ENCODE measurements at places on chromosomes 7 and 10. TPM values are rescaled to one million over a fixed set of nuclear protein-coding genes. Genes with fewer than 3 reads are reported as not detected.

DNA sequence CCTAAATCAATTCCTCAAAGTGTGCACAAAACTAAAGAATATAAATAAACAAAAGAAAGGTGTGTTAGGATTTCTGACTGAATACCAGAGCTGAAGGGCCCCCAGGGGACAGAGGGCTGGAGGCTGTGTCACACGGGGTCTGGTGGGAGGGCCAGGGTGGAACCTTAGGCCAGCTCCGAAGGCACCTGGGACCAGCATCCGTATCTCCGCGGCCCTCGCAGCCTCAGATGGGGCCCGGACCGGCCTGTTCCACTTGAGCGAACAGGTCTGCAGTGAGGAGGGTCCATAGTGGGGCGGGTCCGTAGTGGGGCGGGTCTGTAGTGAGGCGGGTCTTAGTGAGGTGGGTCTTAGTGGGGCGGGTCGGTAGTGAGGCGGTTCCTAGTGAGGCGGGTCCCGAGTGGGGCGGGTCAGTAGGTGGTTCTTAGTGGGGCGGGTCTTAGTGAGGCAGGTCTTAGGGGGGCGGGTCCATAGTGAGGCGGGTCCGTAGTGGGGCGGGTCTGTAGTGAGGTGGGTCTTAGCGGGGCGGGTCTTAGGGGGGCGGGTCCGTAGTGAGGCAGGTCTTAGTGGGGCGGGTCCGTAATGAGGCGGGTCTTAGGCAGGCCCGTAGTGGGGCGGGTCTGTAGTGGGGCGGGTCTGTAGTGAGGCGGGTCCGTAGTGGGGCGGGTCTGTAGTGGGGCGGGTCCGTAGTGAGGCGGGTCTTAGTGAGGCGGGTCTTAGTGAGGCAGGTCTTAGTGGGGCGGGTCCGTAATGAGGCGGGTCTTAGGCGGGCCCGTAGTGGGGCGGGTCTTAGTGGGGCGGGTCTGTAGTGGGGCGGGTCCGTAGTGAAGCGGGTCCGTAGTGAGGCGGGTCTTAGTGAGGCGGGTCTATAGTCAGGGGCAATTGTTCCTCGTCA lies 15.1 kb downstream of the GPR146 start:
- peaks cover 10% of the 10 kb centered on the region for H3K36me3 ChIP-seq
- H3K4me3 ChIP-seq = peak overlapping the region; percentile 24
- no peak for DNase-seq
- no peaks in the 10 kb centered on the region for H3K4me1 ChIP-seq
- no peaks in the 10 kb centered on the region for H3K27me3 ChIP-seq
- H3K27ac ChIP-seq = peak overlapping the region; percentile 73

DNA sequence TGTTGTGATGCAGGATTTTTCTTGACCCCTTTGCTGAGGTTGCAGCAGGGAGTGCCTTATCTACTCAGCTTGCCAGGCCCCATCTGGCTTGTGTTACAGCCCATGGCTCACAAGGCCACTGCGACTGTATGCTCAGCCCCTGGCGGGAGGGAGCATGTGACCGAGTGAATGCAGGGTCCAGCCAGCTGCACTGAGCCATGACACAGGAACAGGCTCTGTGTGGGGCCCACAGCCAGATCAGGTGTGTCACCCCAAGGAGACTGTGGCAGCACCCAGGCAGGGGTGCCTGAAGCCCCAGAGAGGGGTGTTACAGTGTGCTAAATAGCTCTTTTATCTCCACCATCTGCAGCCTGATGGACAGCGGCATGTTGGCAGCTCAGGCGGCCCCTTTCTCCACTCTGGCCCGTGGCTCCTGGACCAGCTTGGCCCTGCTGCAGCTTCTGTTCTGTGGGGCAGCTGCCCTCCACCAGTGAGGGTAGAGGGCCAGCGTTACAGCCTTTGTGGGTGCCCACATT lies 2.6 kb upstream of the PCBD1 start:
- no peaks in the 10 kb centered on the region for H3K27me3 ChIP-seq
- no peak for DNase-seq
- no peaks in the 10 kb centered on the region for H3K36me3 ChIP-seq
- no peak overlapping the region for H3K4me3 ChIP-seq
- peaks cover 22% of the 10 kb centered on the region for H3K4me1 ChIP-seq

DNA sequence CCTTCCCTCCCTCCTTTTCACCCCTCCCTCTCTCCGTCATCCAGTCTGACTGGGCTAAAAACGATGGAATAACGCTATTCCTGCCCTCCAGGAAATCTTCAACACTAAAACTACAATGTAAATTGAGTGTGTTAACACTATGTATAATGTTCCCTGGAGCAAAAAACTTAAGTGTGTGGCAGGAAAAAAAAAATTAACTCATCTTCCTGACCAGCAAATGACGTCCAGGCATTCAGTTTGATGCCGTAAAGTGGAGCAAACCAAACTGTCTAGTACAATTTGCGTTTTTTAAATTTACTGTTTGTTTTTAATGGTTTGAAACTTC lies 545 bp upstream of the MTPN start:
- no peaks in the 10 kb centered on the region for H3K27me3 ChIP-seq
- no peak for DNase-seq
- peaks cover 54% of the 10 kb centered on the region for H3K4me1 ChIP-seq
- H3K36me3 ChIP-seq = no peaks in the 10 kb centered on the region
- peak overlapping the region; percentile 90 for H3K27ac ChIP-seq

DNA sequence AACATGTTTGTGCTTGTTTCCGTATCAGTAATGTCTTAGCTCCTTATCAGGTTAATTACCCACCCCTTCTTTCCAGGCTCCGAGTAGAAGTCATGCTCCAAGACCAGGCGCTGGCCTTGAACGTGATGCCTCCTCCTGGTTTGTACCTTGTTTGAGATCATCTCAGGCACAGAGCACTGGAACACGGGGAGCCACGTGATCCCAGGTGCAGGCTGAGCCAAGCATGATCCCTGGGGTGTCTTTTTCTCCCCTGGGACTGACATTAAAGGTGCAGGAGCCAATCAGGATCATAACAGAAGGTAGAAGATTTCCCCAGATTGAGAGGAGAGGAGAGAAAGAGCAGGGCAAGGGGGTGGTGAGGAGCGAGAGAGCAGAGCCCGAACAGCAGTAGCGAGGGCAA lies 626.1 kb upstream of the GALNT17 start:
- H3K4me1 ChIP-seq = peaks cover 7% of the 10 kb centered on the region
- H3K4me3 ChIP-seq = no peak overlapping the region
- no peak overlapping the region for H3K27ac ChIP-seq
- H3K27me3 ChIP-seq = no peaks in the 10 kb centered on the region
- no peak for DNase-seq

DNA sequence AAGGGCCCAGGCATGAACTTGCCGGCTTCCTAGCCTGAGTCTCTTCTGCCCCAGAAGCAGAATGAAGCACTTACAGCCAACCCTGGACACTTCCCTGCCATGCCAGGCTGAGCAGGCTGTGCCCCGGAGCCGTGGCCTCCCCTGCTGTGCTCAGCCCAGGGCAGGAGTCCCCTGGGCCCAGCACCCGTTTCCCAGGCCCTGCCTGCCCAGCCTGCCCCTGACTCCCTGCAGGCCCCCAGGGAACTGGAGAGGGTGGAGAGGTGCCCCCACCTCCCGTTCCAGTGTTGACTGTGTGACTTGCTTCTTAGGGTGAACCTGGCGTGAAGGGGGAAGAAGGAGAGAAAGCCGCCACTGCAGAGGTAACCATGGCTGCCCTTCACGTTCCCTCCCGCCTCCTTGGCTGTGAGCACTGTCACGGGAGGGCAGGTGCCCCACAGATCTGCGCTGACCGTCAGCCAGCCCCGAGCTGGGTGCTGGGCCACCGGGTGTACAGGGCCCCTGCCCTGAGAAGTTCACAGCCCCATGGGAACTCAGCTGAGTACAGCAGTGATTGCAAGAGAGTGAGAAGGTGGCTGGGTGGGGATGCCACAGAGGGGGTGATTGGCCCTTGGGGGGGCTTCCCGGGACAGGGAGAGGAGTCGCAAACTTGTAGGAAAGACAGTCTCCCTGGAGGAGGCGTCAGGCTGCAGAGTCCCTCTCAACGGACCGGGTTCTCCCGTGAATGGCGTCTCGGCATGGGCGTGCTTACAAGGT lies 75.9 kb downstream of the MYL10 start:
- H3K27ac ChIP-seq = no peak overlapping the region
- H3K4me3 ChIP-seq = no peak overlapping the region
- no peak for DNase-seq
- no peaks in the 10 kb centered on the region for H3K4me1 ChIP-seq
- no peaks in the 10 kb centered on the region for H3K27me3 ChIP-seq

DNA sequence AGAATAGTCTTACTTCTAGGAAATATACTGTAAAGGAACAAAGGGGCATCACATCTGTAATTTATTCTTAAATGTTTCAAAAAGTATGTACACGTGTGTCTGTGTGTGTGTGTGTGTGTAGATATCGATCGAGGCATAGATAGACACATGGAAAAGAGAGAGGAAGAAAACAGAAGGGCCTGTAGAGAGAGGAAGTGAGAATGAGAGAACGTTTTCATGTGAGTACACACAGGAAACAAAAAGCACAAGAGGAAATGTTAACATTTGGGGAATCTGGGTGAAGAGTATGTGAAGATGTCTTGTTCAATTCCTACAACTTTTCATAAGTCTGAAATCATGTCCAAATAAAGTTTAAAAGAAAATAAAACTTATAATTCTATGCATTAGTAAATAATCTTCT lies 286.5 kb upstream of the SORCS1 start:
- H3K4me3 ChIP-seq = no peak overlapping the region
- no peak for DNase-seq
- no peak overlapping the region for H3K27ac ChIP-seq
- H3K27me3 ChIP-seq = no peaks in the 10 kb centered on the region

- H3K27me3 ChIP-seq = no peaks in the 10 kb centered on the region
- no peak for DNase-seq
- no peaks in the 10 kb centered on the region for H3K36me3 ChIP-seq
- H3K4me3 ChIP-seq = no peak overlapping the region
Measured at GRCh38 chr10:126646110-126646509, 24.4 kb downstream of the C10orf90 start.

DNA sequence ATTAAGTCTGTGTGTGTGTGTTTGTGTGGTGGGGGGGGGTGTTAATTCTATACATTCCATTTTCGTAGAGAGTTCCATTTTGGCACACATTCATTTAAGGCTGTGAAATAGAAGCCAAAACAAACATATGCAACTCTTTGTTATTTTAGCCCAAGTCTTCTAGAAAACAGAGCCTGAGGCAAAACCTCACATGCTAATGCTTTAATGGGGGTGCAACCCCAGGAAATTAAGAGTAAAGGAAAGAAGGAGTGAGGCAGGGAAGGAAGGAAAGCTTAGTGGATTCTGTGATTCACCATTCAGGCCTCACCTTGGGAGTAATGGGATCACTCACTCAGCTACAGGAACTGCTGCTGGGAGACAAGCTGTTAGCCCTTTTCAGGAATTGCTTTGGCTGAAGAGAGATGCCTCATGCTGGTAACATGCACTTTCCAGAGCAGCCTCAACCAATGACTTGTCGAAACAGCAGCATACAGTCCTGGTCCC lies 73.0 kb upstream of the CTTNBP2 start:
- no peak overlapping the region for H3K4me3 ChIP-seq
- no peaks in the 10 kb centered on the region for H3K27me3 ChIP-seq
- no peaks in the 10 kb centered on the region for H3K36me3 ChIP-seq
- no peak overlapping the region for H3K27ac ChIP-seq
- no peaks in the 10 kb centered on the region for H3K4me1 ChIP-seq

DNA sequence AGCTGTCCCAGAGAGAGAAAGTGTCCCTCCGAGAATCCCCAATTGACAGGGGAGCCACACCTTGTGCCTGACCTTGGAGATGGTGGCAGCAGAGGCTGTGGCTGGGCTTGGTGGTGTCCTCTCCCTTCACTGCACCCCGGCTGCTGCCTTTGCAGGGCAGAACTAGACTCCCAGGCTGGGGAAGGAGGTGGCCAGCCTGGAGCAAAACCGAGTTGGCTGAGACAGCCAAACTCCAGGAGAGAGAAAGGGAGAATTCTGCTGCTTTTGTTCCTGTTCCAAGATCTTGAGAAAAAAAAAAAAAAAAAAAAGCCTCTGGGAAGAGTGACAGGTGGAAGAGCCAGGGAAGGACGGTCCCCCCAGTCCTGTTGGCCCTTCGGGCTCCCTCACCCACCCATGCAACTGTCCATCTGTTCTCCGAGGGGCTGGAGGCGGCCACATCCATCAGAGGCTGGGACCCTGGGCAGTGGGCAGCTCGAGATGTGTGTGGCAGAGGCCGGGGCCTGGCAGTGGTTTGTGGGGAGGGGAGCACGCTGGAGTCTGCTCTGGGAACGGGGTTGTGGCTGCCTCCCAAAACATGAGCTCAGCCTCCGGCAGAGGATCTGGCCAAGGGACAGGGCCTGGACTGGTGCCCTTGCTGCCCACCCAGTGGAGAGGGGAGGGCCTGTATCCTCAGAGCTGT lies 35.5 kb downstream of the CLIP2 start:
- DNase-seq = no peak
- H3K27me3 ChIP-seq = no peaks in the 10 kb centered on the region
- no peaks in the 10 kb centered on the region for H3K36me3 ChIP-seq
- no peak overlapping the region for H3K27ac ChIP-seq
- no peaks in the 10 kb centered on the region for H3K4me1 ChIP-seq

- no peak for DNase-seq
- no peak overlapping the region for H3K27ac ChIP-seq
Measured at GRCh38 chr7:91752102-91752501, 128.4 kb downstream of the MTERF1 start.

GRCh38 chr10:45053569-45054100 lies 52.9 kb downstream of the ZNF22 start:
- H3K27me3 ChIP-seq = no peaks in the 10 kb centered on the region
- H3K36me3 ChIP-seq = no peaks in the 10 kb centered on the region
- no peak overlapping the region for H3K4me3 ChIP-seq

- peak overlapping the region; percentile 31 for H3K27ac ChIP-seq
- no peak overlapping the region for H3K4me3 ChIP-seq
- peaks cover 4% of the 10 kb centered on the region for H3K36me3 ChIP-seq
- no peak for DNase-seq
- H3K4me1 ChIP-seq = no peaks in the 10 kb centered on the region
Measured at GRCh38 chr10:88901984-88902789, 22.1 kb downstream of the STAMBPL1 start.

DNA sequence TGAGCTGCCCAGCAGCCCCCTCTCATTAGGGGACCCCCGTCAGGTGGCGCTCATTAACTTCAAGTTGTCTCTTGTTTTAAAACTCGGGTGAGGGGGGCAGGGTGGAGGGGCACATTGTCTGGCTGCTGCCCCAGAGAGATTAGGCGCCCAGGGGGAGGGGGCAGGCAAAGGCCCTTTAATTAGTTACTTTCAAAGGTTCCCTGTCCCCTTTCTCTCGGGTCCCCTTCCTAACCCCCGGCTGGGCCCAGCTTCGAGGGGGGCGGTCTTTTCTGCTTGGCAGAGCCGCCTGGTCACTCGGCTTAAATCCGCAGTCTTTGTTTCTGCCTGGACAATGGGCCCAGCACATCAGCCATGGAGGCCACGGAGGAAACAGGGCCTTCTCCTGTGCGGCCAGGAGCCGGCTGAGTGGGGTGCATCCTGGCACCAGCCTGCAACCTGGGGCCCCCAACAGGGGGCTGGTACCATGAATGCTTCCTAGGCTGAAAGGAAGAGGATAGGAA lies 38.9 kb upstream of the SLF2 start:
- no peak overlapping the region for H3K27ac ChIP-seq
- no peaks in the 10 kb centered on the region for H3K36me3 ChIP-seq
- H3K27me3 ChIP-seq = no peaks in the 10 kb centered on the region
- no peak for DNase-seq
- no peak overlapping the region for H3K4me3 ChIP-seq

LEP gene
- 0.22 TPM for total RNA-seq

PTPRN2 gene
- 2.6 TPM for total RNA-seq

PIK3CG gene
- 0.82 TPM for total RNA-seq

CAV1 gene
- 398 TPM for total RNA-seq

OR6V1 gene
- total RNA-seq = not detected

GSTO2 gene
- total RNA-seq = 0.63 TPM

MMP21 gene
- total RNA-seq = 0.67 TPM

DPCD gene
- total RNA-seq = 40.3 TPM

WNT8B gene
- total RNA-seq = not detected
